ENCODE measurements at places on chromosomes 13 and 19.

DNA sequence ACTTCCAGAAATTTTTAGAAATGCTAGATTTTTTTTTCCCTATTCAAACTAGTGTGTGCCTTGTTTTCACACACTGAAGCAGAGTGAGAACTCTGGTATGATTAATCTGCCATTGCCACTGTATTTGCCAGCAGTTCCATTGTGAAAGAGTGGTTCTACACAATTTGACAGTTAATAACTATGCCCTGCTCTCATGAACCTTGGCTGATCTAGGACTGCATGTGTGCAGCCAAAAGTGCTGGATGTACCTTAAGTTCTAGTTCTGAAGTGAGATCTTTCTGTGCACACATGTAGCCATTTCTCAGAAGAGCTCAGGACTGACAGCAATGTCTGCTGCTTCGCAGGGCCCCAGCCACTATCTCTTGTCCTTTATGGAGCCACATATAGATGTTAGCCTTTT lies 328.2 kb upstream of the SPRY2 start:
- DNase-seq = no peak

- DNase-seq = no peak
These were observed 13.1 kb downstream of the MAST3 start for GRCh38 chr19:18110609-18111232.

DNA sequence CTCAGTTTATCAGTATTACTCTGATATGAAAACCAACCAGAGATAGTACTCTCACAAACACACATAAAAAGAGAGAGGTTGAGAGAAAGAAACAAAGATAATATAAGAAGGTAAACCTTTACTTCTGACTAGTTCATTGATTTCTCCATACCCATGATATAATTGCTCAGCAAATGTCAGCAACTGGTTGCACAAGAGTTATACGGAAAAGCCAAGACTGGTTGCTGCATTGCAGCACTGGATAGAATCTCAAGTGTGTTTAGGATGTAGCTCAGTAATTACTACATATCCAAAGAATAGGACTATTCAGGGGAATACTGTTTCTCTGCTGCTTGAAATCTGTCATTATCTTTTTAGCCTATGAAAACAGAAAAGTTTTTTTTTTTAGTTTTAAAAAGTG lies 1332.8 kb downstream of the OLFM4 start:
- DNase-seq = no peak

DNA sequence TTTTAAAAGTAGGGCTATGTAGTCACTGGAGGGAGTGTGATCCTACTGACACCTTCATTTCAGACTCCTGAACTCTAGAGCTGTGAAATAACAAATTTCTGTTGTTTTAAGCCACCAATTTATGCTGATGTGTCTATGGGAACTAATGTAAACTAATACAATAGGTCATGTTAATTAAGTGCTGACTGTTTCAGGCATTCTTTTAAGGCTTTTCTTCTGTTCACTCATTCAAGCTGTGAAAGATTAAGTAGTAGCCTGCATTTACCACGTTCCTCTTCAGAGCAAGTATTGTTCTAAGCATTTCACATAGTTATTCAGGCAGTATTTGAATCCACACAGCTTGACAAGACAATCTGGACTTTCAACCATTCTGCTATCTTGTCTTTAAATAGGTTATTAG lies 1135.0 kb downstream of the SLITRK1 start:
- no peak for DNase-seq

- no peak for DNase-seq
These were observed 14.1 kb upstream of the STARD13 start for GRCh38 chr13:33299626-33300025.

- no peak for DNase-seq
These were observed at the start of gene SLITRK5 for GRCh38 chr13:87671031-87671752. Gene SLITRK5 (plus strand): TSS chr13:87671371. CDS start chr13:87675389, 4,018 bp downstream.

GRCh38 chr13:91058066-91058465 lies 289.4 kb upstream of the MIR17HG start:
- no peak for DNase-seq

DNA sequence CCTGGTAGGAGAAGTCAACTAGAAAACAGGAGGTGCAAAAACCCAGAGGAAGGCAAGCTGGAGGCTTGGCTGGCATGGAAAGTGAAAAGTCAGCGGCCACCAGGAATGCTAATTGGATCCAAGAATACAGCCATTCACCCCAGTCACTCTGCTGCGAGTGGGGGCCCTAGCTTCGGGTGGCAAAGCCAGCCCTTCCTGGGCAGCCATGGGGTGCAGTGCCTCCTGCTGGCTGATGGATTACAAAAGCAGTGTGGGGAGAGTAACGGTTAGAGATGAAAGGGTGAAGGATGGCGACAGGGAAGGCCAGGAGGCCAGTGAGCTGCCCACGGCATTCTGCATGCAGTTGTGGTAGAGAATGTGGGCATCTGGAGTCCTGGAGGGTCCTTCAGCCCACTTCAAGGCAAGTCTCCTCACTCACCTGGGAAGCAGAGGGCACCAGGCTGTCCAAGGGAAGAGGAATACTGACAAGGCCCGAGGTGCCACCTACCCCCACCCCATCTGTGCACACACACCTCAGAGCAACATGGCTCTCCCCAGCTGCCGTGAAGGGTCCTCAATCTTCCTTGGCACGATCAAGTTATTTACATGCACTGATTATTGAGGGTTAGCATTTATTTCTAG lies 20.3 kb upstream of the EPHX3 start:
- DNase-seq = no peak

GRCh38 chr13:100566543-100566942 lies 22.0 kb downstream of the GGACT start:
- DNase-seq = no peak

GRCh38 chr19:10227026-10227971 lies 3.8 kb downstream of the S1PR2 start:
- no peak for DNase-seq

GRCh38 chr13:44040070-44040817 lies 160.5 kb downstream of the LACC1 start:
- DNase-seq = no peak
